ENCODE measurements at places on chromosomes 1 and 21.
A peak's percentile ranks its signal among the peaks of the same experiment; 100 is the strongest.

DNA sequence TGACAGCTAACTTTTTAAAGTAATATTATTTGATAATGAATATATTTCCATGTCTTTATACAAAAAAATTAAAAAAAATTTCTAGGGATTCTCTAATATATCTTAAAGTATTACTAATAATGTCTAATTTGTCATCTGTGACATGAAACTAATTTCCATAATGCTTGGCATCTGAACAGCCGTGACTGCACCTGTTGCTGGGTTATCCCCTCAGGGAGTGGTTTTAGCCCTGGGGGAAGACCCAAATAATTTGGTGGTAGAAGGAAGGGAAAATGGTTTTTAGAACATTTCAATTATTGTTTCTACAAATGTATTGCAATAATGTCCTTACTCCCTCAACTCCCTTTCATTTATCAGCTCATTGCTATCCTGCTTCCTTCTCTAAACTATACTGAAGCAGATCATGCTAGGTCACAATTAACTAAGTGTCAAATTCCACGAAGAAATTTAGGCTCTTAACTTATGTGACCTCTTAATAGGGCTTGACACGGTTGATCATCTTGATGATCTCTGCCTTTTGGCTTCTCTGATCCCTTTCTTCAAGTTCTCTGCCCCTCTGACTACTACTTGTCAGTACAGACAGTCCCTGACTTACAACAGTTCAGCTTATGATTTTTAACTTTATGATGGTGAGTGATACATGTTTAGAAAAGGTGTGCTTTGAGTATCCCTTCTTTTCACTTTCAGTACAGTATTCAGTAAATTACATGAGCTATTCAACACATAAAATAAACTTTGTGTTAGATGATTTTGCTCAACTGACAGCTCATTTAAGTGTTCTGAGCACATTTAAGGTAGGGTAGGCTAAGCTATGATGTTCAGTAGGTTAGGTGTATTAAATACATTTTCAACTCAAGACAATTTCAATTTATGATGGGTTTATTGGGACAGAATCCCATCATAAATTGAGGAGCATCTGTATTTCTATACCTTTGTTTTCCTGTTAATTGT lies 26.4 kb upstream of the DPH5 start:
- DNase-seq = peak; percentile 12

DNA sequence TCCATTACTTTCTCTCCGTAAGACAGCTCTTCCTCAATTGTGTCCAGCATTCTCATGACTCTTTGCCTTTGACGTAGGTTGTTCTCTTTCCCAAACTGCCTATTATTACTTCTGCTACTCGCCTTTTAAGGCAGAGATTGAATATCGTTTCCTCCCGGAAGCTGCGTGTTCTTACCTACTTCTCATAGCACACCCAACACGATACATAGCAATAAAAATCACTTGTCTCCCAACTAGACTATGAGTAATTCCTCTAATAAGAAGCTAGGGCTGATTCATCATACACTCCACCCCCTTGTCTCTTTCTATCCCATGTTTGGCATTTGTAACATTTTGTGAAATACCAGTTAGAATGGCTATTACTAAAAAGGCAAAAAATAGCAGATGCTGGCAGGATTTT lies 55.8 kb upstream of the SGIP1 start:
- no peak for DNase-seq

GRCh38 chr1:94094469-94095111 lies 26.4 kb downstream of the ABCA4 start:
- no peak for DNase-seq

- DNase-seq = no peak
These were observed 1.5 kb upstream of the PLA2G2D start for GRCh38 chr1:20120796-20121195.

- no peak for DNase-seq
These were observed 318.2 kb upstream of the PLXNA2 start for GRCh38 chr1:208562151-208562960.

- DNase-seq = no peak
These were observed 63.5 kb downstream of the MDM4 start for GRCh38 chr1:204579681-204580080.

DNA sequence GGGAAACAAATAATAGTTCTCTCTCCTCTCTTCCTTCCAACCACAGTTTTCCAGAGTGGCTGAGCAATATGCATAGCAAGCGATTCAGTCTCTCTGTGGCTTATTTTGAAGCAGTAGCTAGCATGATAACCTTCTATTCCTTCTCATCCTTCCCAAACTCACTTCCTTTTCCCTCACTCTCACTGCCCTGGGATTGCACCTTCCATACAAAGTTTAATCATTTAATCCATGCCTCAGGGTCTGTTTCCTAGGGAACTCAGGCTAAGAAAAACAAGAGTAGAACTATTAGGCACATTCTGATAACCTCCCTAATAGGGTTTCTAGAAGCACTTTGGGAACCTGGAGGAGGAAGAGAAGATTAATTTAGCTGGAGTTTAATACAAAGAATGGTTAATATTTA lies 97.7 kb upstream of the S1PR1 start:
- no peak for DNase-seq

GRCh38 chr1:205274041-205274691 lies 46.4 kb downstream of the TMCC2 start:
- no peak for DNase-seq

DNA sequence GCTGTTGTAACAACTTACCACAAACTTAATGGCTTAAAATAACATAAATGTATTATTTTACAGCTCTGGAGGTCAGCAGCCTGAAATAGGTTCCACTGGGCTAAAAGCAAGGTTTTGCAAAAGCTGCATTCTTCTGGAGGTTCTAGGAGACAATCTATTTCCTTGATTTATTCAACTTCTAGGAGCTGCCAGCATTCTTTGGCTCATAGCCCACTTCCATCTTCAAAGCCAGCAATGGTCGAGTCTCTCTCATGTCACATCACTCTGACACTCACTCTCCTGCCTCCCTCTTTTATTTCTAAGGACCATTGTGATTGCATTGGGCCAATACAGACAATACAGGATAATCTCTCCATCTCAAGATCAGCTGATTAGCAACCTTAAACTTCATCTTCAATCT lies 15.1 kb upstream of the FOXJ3 start:
- DNase-seq = no peak
